ENCODE measurements at places on chromosomes 2 and 18.

- DNase-seq, result no peak
Measured at GRCh38 chr2:180495606-180496005, 484.8 kb upstream of the UBE2E3 start.

DNA sequence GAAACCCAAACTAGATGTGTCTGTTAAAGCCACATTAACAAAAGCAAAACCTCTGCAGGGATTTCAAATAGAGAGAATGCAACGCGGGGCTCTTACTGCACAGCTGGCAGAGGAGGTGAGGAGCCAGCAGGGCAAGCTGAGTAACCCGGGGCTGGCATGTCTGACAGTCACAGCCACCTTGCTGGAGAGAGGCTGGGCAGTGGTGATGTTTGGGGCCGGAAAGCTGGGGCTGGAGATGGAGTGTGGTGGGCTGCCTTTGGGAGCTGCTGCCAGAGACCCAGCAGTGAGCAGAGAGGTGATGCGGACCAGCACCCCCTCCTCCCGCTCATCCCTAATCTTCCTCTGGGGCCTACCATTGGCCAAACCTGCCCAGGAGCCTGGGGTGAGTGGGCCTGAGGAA, 204.5 kb upstream of the ARL4C start:
- DNase-seq, result no peak

- DNase-seq, result no peak
Measured at GRCh38 chr2:143907801-143908200, 612.1 kb downstream of the ZEB2 start.

- DNase-seq, result no peak
Measured at GRCh38 chr2:232563580-232563979, 13.1 kb downstream of the EIF4E2 start.

Measured in KBM-7 (cell line).